ENCODE measurements at places on chromosomes 12 and 14. TPM values are rescaled to one million over a fixed set of nuclear protein-coding genes. Genes with fewer than 3 reads are reported as not detected.

The POTEM gene
- not detected for total RNA-seq

The ENDOU gene
- 0.29 TPM for total RNA-seq

The ACRBP gene
- total RNA-seq, result 0.29 TPM

The ACVRL1 gene
- 164 TPM for total RNA-seq

The CRIP1 gene
- 2.5 TPM for total RNA-seq

The WNT5B gene
- total RNA-seq, result 206 TPM

The NUAK1 gene
- total RNA-seq, result 3.2 TPM

The TAS2R7 gene
- total RNA-seq, result not detected

The ARPC3 gene
- 249 TPM for total RNA-seq

The BATF gene
- not detected for total RNA-seq

The CCDC38 gene
- total RNA-seq, result not detected

The ANAPC5 gene
- total RNA-seq, result 167 TPM

The EVL gene
- 33.9 TPM for total RNA-seq

The CCDC198 gene
- not detected for total RNA-seq

The RNASE3 gene
- total RNA-seq, result not detected

The RPL36AL gene
- 242 TPM for total RNA-seq

The PRKD1 gene
- total RNA-seq, result 11.7 TPM

The KLRD1 gene
- total RNA-seq, result 0.66 TPM

The ATXN2 gene
- 42.8 TPM for total RNA-seq

The CLEC1B gene
- total RNA-seq, result not detected

The CLEC4C gene
- total RNA-seq, result not detected

The EML5 gene
- 0.44 TPM for total RNA-seq

The GLIPR1L1 gene
- total RNA-seq, result not detected

The CPNE6 gene
- not detected for total RNA-seq

The DIO2 gene
- 16.1 TPM for total RNA-seq

The TMEM260 gene
- total RNA-seq, result 18.4 TPM

The CCDC60 gene
- total RNA-seq, result not detected

The C12orf50 gene
- 0.17 TPM for total RNA-seq

The CD69 gene
- not detected for total RNA-seq

The ANO4 gene
- total RNA-seq, result 1.3 TPM

The KRT77 gene
- not detected for total RNA-seq

The SERPINA10 gene
- 0.17 TPM for total RNA-seq

The RASSF9 gene
- total RNA-seq, result 0.87 TPM

The COCH gene
- total RNA-seq, result 0.33 TPM

The KLRF1 gene
- total RNA-seq, result not detected

The EFS gene
- 1.7 TPM for total RNA-seq

Data from smooth muscle cell of trachea (primary cell).